ENCODE measurements at places on chromosomes 2 and 18. TPM values are rescaled to one million over a fixed set of nuclear protein-coding genes. Genes with fewer than 3 reads are reported as not detected.

The KCNE4 gene
- not detected for total RNA-seq

The ERMN gene
- total RNA-seq: 3.2 TPM

- peak; percentile 30 for DNase-seq
These were observed 41.4 kb downstream of the IL1R2 start for GRCh38 chr2:102033031-102033749.

- peak; percentile 15 for DNase-seq
These were observed 51.2 kb downstream of the MTERF4 start for GRCh38 chr2:241050624-241051577.

DNA sequence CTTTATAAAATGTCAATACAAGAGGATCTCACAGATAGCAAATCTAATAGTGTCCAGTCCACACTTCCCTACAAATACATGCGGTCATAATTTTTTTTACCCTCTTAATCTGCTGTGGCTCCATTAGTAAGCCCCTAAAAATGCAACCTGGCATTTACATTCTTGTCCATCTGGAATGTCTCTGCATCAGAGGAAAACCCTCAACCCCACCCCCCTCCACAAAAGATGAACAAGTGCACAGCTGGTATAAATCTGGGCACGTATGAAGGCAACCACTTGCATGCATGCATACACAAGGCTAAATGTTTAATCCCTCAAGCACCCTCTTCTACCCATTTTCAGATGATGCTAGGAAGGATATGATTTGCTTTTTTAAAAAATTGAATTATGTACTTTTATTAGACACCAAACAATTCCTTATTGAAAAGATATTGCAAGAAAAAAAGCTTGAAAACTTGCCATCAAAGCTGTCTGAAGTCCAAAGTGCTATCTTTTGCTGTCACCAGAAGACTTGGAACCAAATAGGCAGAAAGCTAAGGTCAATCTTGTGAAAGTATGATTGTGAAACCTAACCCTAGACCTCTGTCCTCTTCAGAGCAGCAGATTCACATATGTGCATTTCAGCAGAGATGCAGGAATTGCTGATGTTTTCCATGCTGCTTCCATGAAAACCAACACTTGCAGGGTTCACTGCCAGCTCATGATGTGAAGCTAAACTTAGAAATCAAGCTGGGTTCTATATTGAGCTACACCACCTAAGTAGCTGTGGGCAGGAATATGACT lies 39.0 kb downstream of the IRS1 start:
- no peak for DNase-seq

DNA sequence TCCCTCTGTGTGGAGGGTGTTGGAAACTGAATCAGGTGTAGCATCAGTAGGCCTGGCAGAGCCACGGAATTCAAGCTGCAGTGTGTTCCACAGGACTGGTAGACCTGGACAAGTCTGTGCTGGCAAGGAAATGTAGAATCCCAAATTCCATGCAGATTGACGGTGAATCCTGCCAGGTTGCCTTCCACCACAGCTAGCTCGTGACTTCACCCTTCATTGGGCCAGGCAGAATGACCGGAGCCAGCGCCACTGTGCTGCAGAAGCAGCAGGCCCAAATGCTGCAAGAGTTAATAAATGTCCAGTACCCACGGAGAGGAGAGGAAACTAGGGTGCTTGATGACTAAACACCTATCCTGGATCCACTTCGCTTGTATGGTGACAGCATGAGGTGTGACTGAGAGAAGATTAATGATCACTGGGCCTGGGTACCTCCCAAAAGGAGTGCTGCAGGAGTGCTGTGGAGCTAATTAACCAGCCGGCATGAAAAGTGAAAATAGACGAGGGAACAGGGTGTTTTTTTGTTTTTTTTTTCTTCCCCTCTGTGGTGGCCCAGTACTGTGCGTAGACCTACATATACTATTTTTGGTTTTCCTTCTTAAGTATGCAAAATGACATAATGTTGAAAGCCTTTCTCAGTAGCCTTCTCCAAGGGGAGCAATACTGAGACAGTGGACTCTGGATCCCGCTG lies 122.2 kb downstream of the TANC1 start:
- no peak for DNase-seq

GRCh38 chr2:833180-833579 lies 117.5 kb upstream of the SNTG2 start:
- no peak for DNase-seq

DNA sequence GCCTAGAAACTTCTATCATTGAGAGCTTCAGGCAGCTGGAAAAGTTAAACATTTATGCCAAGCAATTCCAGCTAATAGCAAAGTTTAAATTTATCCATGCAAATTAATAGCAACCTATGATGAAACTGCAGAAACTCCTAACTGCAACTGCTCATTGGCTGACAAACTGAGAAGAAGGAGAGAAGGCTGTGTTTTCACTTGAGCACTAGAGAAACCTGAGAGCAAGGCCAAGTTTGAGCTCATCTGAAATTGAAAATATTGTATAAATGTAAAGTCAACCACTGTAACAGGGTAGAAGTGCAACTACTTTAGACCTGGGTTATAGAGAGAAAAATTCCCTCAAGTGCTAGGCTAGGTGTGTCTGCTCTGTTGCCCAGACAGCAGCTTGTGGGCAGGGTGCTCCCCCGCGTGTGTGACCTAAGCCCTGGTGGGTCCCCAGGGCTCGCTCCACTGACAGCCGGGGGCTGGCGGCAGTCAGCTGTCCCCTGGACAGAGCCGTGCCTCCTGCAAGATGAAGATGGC lies 50.2 kb downstream of the CABYR start:
- no peak for DNase-seq

- DNase-seq: no peak
These were observed 18.1 kb downstream of the CCNYL1 start for GRCh38 chr2:207729465-207729998.

The MPP4 gene
- not detected for total RNA-seq

- no peak for DNase-seq
These were observed 43.7 kb downstream of the MYO3B start for GRCh38 chr2:170221317-170222288.

GRCh38 chr2:56741601-56742102 lies 557.9 kb downstream of the CCDC85A start:
- DNase-seq: no peak

DNA sequence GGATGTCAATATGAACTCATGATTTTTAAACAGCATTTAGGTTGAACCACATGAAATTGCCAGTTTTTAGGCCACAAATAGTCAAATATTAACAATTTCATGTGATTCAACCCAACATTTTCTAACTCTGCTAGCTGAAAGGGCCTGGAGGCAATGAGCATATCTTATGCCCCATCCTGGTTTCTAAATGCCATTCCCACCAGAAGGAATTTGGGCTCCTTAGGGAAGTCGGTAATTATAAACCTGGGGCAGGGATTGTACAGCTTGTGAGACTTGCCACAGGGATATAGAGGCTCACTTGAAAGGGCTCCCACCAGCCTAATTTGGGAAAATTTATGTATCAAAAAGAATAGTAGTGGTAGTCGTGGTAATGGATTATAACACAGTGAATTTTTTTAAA lies 178.4 kb upstream of the ALPP start:
- DNase-seq: no peak

- no peak for DNase-seq
These were observed 6.1 kb downstream of the CHMP1B start for GRCh38 chr18:11857177-11857887.

- no peak for DNase-seq
These were observed 70.1 kb upstream of the LGALSL start for GRCh38 chr2:64383881-64384280.

GRCh38 chr2:1546023-1546591 lies 132.8 kb downstream of the TPO start:
- DNase-seq: peak; percentile 44

- no peak for DNase-seq
These were observed 212.3 kb upstream of the TRIB2 start for GRCh38 chr2:12504443-12504842.

The PLA2R1 gene
- not detected for total RNA-seq

DNA sequence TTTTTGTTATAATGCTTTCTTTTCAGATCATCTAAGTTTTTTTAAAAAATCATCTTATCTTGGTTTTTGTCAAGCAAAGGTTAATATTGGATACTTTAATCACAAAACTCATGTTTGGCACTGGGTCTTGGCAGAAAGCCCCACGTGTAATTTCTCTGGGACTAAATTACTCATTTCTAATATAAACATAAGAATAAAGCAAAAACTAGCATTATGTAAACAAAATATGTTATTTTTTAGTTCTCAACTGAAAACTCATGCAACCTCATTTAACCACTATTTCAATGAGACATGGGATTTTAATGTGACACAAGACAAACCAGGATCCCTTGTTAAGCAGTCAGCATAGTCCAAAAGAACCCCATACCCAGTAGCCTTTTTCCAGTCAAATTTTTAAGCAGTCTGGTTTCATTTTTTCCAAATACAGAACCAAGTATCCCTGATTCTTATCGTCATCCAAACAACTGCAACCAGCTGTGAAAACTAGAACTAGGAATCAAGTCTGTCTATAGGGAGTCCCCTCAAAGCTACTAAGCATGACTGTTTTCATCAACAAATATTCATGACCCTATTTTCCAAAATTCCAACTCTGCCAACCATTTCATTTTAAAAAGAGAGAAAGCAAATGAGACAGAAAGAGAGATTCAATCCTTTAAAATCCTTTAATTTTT lies 27.1 kb downstream of the PID1 start:
- no peak for DNase-seq

GRCh38 chr18:13147130-13147529 lies 71.4 kb upstream of the LDLRAD4 start:
- no peak for DNase-seq

DNA sequence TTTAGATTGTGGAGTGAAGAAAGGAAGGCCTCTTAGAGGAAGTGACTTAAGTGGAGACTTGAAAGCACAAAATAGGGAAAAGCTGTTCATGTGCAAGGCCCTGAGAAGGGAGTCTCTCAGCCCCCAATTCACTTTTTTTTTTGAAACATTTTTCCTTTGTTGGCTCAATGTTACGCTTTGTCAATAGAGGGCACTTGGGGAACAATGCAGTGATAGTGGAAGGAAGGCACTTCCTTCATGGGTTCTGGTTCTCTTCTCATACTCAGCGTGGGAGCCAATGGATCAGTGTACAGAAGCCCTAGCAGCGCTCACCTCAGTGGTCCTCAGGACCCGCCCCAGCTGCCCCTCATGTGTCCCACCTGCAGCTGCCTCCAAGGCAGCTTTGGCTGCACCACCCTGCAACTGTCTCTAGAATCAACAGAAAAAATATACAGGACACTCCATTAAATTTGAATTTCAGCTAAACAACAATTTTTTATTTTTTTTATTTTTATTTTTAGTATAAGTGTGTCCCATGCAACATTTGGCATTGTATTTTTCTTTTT lies 8.6 kb upstream of the C2orf42 start:
- DNase-seq: no peak

GRCh38 chr2:143824791-143825190 lies 695.1 kb downstream of the ZEB2 start:
- DNase-seq: no peak

The EPC2 gene
- total RNA-seq: 26.1 TPM
